ENCODE measurements at places on chromosomes 16 and 17. TPM values are rescaled to one million over a fixed set of nuclear protein-coding genes. Genes with fewer than 3 reads are reported as not detected.

TNP2 gene
- total RNA-seq: not detected

GRN gene
- total RNA-seq: 215 TPM

PIGS gene
- 56.2 TPM for total RNA-seq

IL34 gene
- 0.72 TPM for total RNA-seq

MYL11 gene
- not detected for total RNA-seq

IRX6 gene
- total RNA-seq: not detected

NDRG4 gene
- 26.9 TPM for total RNA-seq

TRPV2 gene
- 0.61 TPM for total RNA-seq

TMIGD1 gene
- not detected for total RNA-seq

TAT gene
- 0.02 TPM for total RNA-seq

DNAI2 gene
- not detected for total RNA-seq

GPR139 gene
- total RNA-seq: not detected

ENPP7 gene
- not detected for total RNA-seq

TBC1D3K gene
- total RNA-seq: not detected

DRC7 gene
- total RNA-seq: 0.06 TPM

ULK2 gene
- 14.1 TPM for total RNA-seq

SPNS2 gene
- total RNA-seq: 7.3 TPM

SLC38A8 gene
- not detected for total RNA-seq

SLC6A2 gene
- 0.08 TPM for total RNA-seq

PTGES3L gene
- 1.2 TPM for total RNA-seq

ZNF19 gene
- 2.6 TPM for total RNA-seq

CACNA1G gene
- total RNA-seq: 4.2 TPM

CEMP1 gene
- 0.08 TPM for total RNA-seq

SERPINF2 gene
- total RNA-seq: 2.2 TPM

NPW gene
- total RNA-seq: 1.1 TPM

ARL4D gene
- 19.0 TPM for total RNA-seq

KRT24 gene
- not detected for total RNA-seq

SOX15 gene
- total RNA-seq: 0.39 TPM

EDC4 gene
- 64.9 TPM for total RNA-seq

RGS9 gene
- total RNA-seq: 6.0 TPM

Data from A549 treated with CORT108297 at 1 μM for 4 hours (cell line).